Stimulated activated naive B cell treated with anti-CD40 and anti-IgM and Interleukin-4, amounts not matched to agents 10 μg/mL and 1 μg/mL and 100 μg/mL, for 72 hours (primary cell): ENCODE measurements at places on chromosomes 7 and 10.
A peak's percentile ranks its signal among the peaks of the same experiment; 100 is the strongest.

GRCh38 chr10:72068901-72069446, 19.4 kb downstream of the SPOCK2 start:
- H3K27ac ChIP-seq = no peak overlapping the region
- H3K27me3 ChIP-seq = no peaks in the 10 kb centered on the region
- H3K4me1 ChIP-seq = peaks cover 18% of the 10 kb centered on the region
- peaks cover 21% of the 10 kb centered on the region for H3K36me3 ChIP-seq
- no peak for DNase-seq

GRCh38 chr10:69048103-69048502, 39.8 kb upstream of the SRGN start:
- no peaks in the 10 kb centered on the region for H3K36me3 ChIP-seq
- no peak for DNase-seq
- peak overlapping the region; percentile 81 for H3K27ac ChIP-seq
- H3K4me1 ChIP-seq = peaks cover 55% of the 10 kb centered on the region
- no peak overlapping the region for H3K4me3 ChIP-seq

DNA sequence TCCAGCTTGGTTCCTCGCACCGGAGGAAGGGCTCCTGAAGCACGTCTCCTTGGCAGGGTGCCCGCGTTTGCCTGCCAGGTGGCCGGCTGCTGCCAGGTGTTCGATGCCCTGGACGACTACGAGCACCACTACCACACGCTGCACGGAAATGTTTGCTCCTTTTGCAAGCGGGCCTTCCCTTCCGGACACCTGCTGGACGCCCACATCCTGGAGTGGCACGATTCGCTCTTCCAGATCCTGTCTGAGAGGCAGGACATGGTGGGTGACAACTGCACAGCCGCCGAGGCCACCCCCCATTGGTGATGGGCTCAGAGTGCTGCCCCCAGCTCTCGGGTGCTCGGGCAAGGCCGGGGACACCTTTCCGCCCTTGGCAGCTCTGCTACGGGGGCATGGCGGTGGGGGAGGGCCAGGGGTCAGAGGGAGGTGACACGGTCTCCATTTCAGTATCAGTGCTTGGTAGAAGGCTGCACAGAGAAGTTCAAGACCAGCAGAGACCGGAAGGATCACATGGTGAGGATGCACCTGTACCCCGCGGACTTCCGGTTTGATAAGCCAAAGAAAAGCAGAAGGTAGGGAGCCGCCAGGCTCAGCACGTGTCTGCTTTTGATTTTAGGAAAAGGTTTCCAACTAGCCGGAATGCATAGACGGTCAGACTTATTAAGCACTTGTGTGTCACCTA, 1.1 kb downstream of the ZNF511 start:
- H3K4me3 ChIP-seq = peak overlapping the region; percentile 53
- no peaks in the 10 kb centered on the region for H3K27me3 ChIP-seq
- H3K36me3 ChIP-seq = peaks cover 23% of the 10 kb centered on the region

GRCh38 chr10:30774261-30774660, 144.7 kb upstream of the LYZL2 start:
- H3K4me1 ChIP-seq = no peaks in the 10 kb centered on the region
- H3K36me3 ChIP-seq = no peaks in the 10 kb centered on the region
- no peak overlapping the region for H3K27ac ChIP-seq
- peaks cover 14% of the 10 kb centered on the region for H3K27me3 ChIP-seq
- DNase-seq = no peak
- H3K4me3 ChIP-seq = no peak overlapping the region

DNA sequence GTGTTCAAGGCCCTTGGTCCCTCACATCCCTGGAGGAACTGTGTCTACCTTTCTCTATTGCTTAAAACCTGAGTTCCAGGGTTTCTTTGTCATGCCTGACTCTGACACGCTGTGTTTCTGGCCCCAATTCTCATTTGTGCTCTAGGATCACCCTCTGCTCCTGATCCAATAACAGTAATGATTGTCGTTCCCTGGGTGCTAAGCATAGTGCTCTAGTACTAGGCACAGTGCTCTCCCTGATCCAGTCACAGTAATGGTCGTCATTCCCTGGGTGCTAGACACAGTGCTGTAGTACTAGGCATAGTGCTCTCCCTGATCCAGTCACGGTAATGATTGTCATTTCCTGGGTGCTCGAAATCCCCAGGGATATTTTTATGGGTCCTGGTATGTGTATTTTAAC, 46.6 kb upstream of the UCN3 start:
- H3K27me3 ChIP-seq = peaks cover 7% of the 10 kb centered on the region
- peaks cover 2% of the 10 kb centered on the region for H3K36me3 ChIP-seq
- H3K4me3 ChIP-seq = no peak overlapping the region
- H3K27ac ChIP-seq = no peak overlapping the region
- no peak for DNase-seq

GRCh38 chr7:142894112-142894984, 8.8 kb upstream of the TRPV6 start:
- no peak overlapping the region for H3K4me3 ChIP-seq
- H3K36me3 ChIP-seq = no peaks in the 10 kb centered on the region
- no peaks in the 10 kb centered on the region for H3K4me1 ChIP-seq
- no peaks in the 10 kb centered on the region for H3K27me3 ChIP-seq

DNA sequence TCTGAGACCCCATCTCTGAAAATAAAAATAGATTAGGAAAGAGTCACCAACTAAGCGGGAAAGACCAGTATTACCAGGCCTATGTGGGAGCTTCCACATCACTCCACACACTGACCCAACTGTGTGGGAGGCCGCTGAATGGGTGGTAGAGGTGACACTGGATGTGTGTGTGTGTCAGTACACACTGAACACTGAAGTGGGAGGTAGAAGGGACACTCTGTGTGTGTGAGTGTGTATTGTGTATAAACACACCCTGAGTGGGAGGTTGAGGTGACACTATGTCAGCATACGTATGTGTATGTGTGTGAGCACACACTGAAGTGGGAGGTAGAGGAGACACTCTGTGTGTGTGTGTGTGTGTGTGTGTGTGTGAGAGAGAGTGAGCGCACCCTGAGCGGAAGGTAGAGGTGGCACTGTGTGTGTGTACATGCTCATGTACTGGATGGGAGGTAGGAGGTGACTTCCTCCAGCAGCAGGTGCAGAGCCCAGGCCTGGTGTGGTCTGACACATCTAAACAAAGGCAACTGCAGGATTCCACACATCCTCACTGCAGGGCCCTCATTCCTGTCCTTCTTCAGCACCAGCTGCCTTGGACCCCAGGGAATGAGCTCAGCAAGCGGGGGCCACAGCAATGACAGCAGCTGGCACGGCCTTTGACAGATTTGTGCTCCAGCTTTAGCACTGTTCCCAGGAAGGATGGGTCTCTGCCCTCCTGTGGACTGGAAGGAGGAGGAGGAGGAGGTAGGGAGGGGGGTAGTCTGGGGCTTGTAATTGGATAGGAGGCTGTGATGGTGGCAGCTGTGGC, 26.5 kb upstream of the RBM20 start:
- peaks cover 36% of the 10 kb centered on the region for H3K4me1 ChIP-seq
- H3K36me3 ChIP-seq = no peaks in the 10 kb centered on the region
- DNase-seq = no peak

DNA sequence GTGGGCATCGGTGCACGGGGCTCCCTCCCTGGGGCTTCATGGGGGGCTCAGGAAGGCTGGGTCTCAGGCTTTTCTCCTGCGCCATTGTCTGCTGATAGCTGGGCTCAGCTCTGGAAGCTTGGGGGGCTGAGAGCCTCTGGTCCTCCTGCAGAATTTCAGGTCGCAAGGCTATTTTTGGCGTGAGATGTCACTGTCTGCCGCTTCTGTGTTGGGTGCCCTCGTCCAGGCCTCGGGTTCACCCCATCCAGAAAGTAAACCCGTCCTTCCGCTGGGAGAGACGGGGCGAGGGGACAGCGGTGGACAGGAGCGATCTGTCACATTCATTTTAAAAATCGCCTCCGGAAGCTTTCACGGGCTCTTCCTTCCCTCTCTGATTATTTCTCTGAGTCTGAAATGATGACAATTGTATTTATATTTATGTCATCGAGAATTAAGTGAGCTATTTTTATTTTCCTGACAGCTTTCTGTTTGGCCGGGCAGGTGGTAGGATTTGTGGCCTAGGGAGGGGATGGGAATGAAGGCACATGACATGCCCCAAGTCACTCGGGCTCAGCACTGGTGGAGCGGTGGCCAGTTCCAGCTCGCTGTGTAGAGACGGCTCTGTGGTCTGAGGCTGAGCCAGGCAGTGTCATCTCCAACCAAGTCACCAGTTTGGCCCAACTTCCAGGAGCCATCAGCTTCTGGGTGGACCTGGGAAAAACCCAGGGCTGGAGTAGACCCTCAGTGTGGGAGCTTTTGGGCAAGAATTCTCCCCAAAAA, 40.7 kb upstream of the AP5Z1 start:
- H3K4me3 ChIP-seq = no peak overlapping the region
- peaks cover 31% of the 10 kb centered on the region for H3K36me3 ChIP-seq
- H3K27ac ChIP-seq = no peak overlapping the region
- H3K4me1 ChIP-seq = peaks cover 40% of the 10 kb centered on the region
- no peaks in the 10 kb centered on the region for H3K27me3 ChIP-seq

GRCh38 chr7:36775061-36775620, 50.8 kb upstream of the AOAH start:
- no peak for DNase-seq
- peaks cover 30% of the 10 kb centered on the region for H3K4me1 ChIP-seq
- H3K4me3 ChIP-seq = no peak overlapping the region
- H3K27me3 ChIP-seq = peaks cover 17% of the 10 kb centered on the region
- no peak overlapping the region for H3K27ac ChIP-seq

DNA sequence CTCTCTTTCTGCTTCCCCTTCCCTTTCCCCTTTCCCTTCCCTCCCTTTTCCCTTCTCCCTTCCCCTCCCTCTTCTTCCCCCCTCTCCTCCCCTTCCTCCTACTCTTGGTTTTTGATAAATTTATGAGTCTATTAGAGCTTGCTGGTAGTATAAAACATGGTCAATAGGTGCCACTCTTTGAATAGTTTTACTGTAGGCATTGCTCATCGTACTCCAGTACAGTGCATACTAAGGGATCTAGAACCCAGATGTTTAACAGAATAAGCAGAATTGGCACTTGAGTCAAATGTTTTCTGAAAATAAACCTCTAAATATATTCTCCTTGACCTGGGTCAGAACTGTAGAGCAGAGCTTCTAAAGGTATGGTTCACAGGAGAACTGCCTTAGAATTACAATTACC, 126.7 kb downstream of the SORCS3 start:
- no peak overlapping the region for H3K4me3 ChIP-seq
- H3K27me3 ChIP-seq = peaks cover 5% of the 10 kb centered on the region
- H3K4me1 ChIP-seq = no peaks in the 10 kb centered on the region
- no peaks in the 10 kb centered on the region for H3K36me3 ChIP-seq

- peaks cover 2% of the 10 kb centered on the region for H3K4me1 ChIP-seq
- no peak overlapping the region for H3K4me3 ChIP-seq
- peaks cover 5% of the 10 kb centered on the region for H3K27me3 ChIP-seq
- no peaks in the 10 kb centered on the region for H3K36me3 ChIP-seq
- no peak for DNase-seq
These were observed 17.1 kb upstream of the LIPF start for GRCh38 chr10:88647061-88647615.
